Motor neuron (in vitro differentiated cells): ENCODE measurements at places on chromosomes 6 and 20. TPM values are rescaled to one million over a fixed set of nuclear protein-coding genes. Genes with fewer than 3 reads are reported as not detected.
A peak's percentile ranks its signal among the peaks of the same experiment; 100 is the strongest.

GRCh38 chr20:5357946-5358345 lies 41.2 kb upstream of the PROKR2 start:
- no peak for ATAC-seq

- ATAC-seq = peak; percentile 29
Measured at GRCh38 chr6:126077810-126078776, 91.8 kb downstream of the TRMT11 start.

DNA sequence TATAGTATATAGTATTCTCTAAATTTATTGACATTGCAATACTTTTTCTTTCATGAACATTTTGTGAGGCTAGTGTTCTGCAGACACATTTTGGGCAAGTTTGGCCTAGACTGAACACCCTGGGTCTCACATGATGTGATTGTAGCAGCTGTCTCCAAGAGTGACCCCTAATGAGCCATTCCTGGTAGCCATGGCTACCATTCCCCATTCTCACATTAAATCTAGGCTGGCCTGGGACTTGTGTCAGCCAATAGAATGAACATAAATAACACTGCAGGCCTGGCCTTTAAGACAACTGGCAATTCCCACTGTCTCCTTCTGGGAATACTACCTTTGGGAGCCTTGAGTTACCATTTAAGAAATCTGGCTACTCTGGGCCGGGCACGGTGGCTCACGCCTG lies 38.0 kb upstream of the TASP1 start:
- ATAC-seq = peak; percentile 40

Gene PLA2G7
- total RNA-seq = 1.0 and 1.2 TPM in 2 replicates

Gene ANKRD66
- total RNA-seq = 0.24 and 0.30 TPM in 2 replicates
